ENCODE measurements at places on chromosomes 3 and 15.

DNA sequence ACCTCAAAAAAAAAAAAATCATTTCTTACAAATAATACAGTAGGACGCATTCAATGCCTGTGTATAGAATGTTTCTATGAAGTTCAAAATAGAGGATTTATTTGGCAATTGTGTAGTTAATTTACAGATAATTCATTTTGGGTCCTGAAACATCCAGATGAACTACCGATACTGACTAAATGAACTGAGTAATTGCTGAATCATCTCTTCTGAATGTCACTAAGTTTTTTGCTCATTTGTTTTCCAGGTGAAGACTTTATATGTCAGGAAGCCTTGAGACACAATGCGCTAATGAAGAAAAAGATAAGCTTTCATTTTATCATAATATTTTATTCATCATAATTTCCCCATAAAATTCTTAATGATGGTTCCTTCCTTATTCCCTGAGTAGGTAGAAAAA, 39.7 kb downstream of the PCOLCE2 start:
- no peak for DNase-seq

GRCh38 chr15:26804063-26804804, 31.4 kb upstream of the GABRB3 start:
- DNase-seq: no peak

DNA sequence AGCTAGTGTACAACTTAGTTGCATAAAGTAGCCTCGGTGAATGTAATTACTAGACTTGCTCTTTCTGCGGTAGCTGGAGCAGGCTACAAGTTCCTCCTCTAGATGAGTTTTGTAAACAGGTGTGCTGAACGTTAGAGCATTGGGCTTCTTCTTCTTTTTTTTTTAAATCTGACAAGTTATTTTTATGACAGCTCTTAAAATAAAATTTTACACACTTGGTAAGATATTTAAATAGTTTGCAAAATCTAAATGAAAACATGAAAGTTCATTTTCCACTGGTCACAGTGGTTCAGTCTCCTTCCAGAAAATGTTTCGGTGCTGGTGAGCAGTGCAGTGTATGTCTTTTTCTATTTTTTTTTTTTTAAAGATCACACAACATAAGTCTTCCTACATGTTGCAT, 3.0 kb downstream of the CCR9 start:
- DNase-seq: no peak

DNA sequence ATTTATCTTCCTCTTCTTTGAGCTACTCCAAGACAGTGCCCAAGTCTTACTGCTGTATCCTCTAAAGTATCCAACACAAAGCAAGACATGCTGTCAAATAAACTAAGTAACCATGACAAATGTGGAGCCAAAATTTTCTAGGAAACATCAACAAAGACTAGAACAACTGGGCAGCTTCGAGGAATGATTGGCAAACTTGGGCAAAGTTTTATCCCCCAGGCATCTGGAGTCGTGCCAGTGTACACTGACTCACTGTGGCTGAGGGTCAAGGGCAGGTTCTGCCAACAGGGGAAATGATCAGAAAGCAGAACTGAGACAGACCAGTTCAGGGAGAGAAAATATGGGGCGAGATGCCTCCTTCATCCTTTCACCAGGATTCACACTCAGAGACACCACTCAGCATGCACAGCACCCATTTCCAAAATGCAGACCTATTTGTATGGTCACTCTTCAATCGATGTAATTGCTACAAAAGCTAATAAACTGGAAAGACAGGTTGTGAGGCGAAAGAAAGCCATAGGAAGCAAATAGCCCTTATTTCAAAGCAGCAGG, 65.8 kb downstream of the MB21D2 start:
- DNase-seq: no peak

GRCh38 chr3:8840556-8840955, 71.1 kb upstream of the OXTR start:
- DNase-seq: no peak

DNA sequence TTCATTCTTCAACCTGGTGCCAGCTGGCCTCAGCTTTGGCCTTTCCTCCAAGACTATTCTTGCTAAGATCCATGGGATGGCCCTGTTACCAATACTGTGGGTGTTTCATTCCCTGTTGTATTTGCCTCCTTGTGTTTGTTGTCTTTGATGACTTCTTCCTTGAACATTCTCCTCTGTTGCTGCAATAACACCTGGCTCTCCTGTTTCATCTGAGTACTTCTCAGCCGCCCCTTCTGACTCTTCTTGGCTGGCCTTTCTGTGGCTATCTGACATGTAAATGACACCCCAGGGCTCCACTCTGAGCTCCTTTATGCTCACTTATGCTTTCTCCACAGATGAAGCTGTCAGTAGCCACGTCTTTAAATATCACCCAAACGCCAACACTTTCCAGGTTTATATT, 302.7 kb upstream of the CHRNA7 start:
- DNase-seq: no peak

- no peak for DNase-seq
Measured at GRCh38 chr15:66927201-66928077, 138.0 kb upstream of the SMAD3 start.

- no peak for DNase-seq
Measured at GRCh38 chr3:44030687-44031305, 210.9 kb upstream of the TOPAZ1 start.

GRCh38 chr3:14275962-14276909, 97.6 kb downstream of the LSM3 start:
- no peak for DNase-seq

All from NCI-H2171 (cell line).